Suppressor macrophage treated with lipopolysaccharide for 1 hour (primary cell): ENCODE measurements at places on chromosomes 5 and 9.

DNA sequence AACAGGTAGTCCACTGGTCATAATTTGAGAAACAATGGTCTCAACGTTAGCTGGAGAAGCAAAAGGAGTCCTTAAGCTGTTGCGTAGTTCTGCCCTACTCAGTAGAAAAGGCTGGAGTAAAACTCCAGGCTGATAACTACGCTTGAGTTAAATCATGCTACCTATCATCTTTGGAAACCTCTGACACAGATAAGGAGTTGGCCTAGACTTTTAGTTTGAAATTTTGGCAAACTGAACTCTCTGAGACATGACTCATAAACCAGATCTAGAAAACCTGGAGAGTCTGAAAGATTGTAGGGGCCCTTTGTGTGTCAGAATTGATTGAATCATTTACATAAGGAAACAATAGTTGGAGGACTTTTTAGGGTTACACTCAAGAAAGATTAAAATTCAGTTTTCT, 26.3 kb downstream of the NMUR2 start:
- DNase-seq = no peak

DNA sequence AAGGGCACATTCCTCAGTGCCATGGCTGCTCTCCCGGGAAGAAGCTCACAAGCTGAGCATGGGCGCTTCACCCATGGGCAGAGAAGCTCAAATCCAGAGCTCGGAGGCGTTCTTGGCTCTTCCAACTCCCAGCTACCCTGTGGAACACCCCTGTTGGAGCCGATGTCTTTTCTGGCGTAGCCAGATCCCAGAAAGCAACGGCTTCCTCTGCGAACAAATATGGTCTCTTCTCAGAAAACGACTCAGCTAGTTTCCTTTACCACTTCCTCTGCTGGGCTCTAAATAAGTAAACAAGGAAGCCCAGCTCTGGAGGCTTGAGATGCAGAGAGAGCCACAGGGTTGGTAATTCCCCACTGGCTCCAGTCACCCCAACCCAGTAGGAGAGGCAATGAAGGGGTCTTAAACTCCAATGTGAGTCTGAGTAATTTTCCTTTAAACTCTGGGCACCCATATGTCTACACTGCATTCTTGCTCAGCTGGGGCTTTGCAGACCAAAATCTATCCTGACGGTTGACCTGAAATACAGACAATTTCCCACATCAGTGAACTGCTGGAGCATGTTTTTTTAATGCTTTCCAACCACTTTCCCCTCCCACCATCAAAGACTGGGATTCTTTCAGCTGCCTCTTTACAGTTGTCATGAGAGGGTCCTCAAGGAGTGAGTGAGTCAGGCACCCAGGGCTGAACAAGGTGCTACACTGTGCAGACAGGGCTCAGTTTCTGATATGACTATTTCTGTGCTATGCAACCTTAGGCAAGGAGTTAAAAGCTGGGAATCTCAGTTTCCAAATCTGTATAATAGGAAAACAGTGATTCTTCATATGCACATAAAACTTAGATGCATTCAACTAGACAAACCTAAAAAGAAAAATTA, at the start of gene LCP2:
Gene LCP2 (minus strand): TSS at position 189 of the 874 bp plus-strand sequence. CDS start 166 bp downstream, at position 23.
- DNase-seq = peak; percentile 92

- peak; percentile 36 for DNase-seq
These were observed 272.2 kb downstream of the AUH start for GRCh38 chr9:91089405-91090129.

- no peak for DNase-seq
These were observed 11.7 kb upstream of the AQP3 start for GRCh38 chr9:33459115-33459514.

DNA sequence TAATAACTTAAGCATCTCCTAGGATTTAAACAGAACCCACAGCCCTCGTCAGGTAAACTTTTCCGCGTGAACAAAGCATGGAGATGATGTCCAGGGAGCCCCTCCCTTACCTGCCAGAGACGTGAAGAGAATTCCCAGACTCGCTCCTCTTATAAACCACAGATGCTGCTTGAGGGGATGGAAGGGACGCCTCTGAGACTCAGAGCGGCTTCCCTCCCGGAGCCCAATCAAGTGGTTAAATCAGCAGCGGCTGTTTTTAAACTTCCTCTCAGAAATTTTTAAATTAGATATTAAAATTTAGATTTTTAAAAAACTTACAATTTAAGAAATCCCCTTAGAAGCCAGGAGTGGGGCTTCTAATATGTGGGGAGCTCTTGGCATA, 71.8 kb downstream of the RAPGEF1 start:
- DNase-seq = no peak

- no peak for DNase-seq
These were observed 6.3 kb upstream of the DNAJB5 start for GRCh38 chr9:34983209-34983608.
